ENCODE measurements at places on chromosomes 1 and 21.

DNA sequence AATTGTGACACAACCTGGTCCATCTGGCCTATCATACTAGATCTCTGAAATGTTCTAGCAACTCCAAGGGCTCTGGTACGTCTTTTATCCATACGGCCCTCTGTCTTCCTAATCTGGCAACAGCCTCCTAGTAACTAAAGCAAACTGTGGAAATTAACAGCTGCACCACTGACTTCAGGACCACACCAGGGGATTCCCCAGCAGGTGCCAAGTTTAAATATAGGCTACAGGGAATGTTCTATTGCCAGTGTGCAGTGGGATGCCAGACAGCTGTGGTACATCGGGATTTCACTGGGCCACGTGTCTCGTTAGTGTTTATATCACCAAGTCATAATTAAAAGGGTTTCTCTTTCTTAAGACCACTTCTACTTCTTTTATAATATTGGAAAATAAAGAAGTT, 94.3 kb downstream of the RGS2 start:
- no peak for DNase-seq

- peak; percentile 61 for DNase-seq
Measured at GRCh38 chr1:156508205-156508954, 7.8 kb upstream of the MEF2D start.

DNA sequence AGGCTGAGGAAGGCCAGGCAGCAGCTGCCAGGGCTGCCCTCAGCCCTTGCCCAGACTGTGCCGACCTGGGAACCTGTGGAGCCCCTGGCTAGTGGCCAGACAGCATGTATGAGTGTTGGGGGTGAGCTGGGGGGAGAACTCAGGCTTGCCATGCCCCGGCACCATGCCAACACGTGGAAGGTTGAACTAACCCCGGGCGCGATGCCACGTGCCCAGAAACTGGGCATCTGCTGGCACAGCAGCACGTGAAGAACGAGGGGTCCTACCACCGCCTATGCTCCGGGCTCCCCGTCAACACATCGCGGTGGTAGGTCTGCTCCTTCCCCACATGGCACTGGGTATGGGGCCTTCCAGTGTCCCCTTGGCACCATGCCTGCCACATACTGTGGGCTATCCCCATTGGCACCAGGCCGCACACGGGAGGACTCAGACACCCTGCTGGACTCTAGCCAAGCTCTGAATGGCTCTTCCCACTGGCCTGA, 68.7 kb downstream of the CASZ1 start:
- no peak for DNase-seq

GRCh38 chr1:50661626-50662025, 238.4 kb upstream of the DMRTA2 start:
- no peak for DNase-seq

DNA sequence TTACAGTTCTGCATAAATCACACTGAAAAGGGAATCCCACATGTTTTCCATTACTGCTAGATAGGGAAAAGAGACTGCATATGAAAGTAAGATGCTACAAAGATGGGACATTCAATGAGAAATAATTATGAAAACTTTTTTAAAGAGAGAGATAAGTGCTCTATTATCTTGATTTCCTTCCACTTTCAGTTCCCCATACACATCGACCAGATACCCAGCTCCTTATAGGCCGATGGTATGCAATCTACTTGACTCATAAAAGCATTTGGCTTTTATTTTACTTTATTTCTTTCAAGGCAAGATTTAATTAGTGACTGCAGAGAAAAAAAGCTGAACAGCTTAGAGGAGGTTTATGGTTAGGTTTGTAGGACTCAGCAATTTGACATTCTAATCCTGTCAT, 13.1 kb downstream of the BRINP2 start:
- DNase-seq = no peak

DNA sequence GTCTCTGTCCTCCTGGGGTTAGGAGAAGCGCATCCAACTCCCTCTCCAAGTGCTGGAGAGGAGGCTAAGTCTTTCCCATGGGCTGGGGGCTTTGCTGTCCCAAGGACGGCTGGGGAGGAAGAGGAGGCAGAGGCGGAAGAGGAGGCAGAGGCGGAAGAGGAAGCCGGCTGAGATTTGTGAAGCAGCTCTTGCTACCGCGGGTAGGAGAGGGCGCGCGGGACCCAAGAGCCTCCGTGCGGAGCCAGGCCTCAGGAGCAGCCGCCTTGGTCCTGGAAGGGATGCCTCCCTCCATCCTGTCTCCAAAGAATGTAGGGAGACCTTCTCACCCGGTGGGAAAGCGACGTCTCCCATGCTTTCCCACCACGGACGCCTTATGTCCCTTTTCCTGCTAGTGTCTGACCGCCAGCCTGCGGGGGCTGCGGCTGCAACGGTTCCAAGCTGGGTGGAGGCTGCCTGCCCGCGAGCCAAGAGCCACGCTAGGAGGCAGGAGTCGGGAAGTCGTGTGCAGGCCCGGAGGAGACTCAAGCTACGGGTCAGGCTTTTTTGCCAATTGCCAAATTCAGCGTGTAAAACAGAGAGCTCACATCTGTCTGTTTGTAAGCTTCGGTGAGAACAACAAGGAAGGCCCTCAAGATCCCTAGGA, 320.3 kb downstream of the FAM72C start:
- DNase-seq = no peak

GRCh38 chr1:118688891-118689290, 299.3 kb downstream of the TBX15 start:
- DNase-seq = no peak

DNA sequence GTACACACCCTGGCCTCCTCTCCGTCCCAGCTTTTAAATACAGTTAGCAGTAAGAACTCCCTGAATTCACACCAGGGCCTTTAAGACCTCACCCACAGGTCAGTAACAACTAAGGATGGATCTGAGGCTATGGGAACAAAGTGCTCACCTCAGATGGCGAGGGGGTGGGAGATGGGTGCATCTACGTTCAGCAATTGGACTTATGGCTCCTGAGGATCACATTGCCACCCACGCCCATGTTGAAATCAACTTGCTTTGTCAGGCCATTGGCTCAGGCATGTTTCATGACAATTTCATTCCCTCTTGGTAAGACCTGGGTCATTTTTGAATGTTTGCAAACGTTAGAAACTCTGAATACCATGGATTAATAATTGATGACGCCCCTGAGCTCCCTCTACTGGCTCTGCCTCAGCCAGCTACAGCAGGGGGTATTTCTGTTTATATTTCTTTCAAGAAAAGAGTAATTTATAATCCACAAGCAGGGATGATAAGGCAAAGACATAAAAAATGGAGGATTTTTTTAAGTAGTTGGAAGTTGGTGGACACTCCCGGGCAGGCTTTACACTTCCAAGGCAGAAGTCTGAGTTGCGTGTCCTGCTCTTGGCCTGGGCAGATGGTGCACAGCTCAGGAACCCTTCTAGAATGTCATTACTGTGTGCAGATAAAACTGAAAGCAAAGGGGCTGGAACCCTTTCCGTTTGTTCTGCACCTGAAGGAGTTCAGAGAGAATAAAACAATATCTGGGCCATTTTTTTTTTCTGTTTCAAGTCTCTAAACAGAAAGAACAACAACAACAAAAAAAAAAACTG, 13.7 kb upstream of the LBR start:
- DNase-seq = no peak

GRCh38 chr1:25581764-25582163, 34.8 kb upstream of the MAN1C1 start:
- no peak for DNase-seq

DNA sequence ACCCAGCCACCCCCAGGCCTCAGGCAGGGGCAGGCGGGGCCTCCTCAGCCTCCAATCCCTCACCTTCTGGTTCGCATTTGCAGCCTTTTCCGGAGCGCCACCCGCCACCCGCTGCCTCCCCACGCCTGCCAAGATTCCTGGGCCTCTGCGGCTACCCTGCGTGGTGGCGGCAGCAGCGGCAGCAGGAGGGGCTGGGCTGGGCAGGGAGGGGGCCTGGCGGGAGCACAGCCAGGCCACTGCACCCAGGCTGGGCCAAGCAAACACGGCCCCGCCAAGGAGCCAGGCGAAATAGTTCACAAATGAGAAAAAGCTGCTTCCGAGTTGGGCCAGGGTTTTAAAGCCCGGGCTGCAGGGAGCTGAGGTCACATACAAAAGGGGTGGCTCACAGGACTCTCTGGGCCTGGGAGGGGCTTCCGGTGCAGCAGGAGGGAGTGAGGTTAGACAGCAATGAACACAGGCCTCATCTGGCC, 9.8 kb downstream of the COL8A2 start:
- no peak for DNase-seq

DNA sequence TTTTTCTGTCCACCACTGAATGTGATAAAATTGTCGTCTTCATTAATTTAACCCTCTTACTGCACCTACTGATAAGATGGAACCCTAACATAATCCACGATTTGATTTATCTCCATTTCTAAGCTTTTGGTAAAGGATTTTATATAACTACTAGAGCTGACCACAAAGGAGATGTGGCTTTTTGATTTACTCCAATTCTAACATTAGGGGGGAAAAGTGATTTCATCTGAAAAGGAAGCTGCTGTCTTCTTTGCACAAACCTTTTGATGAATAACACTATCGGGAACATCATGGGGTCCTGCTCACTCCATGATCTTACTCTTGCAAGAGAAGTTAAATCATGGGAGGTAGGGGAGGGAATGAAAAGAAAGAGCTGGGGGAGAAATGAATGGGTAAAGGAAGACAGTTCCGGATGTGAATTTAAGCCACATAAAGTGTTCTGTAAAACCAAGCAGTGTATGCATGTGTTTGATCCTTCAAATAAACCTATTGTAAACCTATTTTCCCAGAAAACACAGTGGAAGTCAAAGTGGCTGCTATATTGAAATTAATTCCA, 161.8 kb downstream of the GABPA start:
- no peak for DNase-seq

DNA sequence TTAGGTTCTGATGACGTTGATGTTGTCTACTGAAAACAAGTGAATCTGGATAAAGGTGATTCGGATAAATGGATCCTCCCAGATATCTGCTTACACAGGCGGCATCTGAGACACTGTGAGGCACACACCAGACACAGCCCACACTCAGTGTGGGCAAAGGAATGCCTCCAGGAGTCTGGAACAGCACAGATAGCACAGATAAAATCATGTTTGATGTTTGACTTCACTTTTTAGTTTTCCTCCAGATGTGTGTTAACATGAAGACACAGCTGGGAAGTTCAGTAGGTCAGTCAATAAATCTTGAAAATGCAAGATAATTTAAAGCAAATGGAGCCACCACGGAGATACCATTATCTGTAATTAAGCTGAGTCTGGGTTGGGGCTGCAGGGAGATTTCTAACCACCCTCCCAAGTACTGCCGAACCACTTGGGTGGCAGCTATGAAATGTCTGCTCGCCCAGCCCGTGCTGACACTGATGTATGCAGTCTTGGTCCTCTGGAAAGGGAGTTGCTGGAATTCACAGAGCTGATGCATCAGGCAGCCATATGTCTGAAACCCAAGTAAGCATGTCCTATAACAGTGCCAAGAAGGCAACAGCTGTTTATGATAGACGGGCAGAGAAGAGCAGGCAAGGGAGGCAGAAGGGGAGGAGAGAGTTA, 11.7 kb downstream of the CAPN9 start:
- no peak for DNase-seq

GRCh38 chr1:44436401-44437106, 31.5 kb downstream of the RNF220 start:
- DNase-seq = no peak

DNA sequence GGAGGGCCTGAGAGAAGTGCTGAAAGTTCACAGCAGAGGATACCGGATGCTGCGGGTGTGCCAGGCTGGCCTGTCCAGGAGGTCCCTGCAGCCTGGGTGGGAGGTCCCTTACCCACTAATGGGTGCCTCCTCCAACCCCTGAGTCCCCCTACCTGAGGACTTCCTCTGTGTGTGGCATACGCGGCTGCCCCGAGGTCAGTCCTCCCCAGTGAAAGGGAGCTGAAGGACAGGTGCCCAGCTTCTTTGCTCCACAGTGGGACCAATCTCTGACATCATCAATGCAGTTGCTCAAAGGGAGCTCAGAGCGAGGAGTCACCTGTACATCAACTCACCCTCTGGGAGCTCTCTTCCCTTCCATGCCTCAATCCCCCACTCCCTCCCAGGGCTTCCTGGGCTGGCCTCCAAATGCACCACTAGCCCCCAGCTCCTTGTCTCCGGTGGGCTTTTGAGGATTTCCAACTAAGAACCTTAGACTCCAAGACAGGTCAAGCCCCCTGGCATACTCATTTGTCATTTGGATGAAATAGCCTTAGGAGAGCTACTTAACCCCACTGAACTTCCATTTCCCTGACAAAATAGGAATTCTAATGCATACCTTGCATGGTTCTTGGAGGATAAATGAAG, 53.9 kb downstream of the PDE9A start:
- DNase-seq = no peak

- DNase-seq = no peak
Measured at GRCh38 chr1:47867438-47868347, 129.5 kb downstream of the TRABD2B start.

- DNase-seq = no peak
Measured at GRCh38 chr1:17161926-17162800, 42.8 kb upstream of the PADI1 start.

DNA sequence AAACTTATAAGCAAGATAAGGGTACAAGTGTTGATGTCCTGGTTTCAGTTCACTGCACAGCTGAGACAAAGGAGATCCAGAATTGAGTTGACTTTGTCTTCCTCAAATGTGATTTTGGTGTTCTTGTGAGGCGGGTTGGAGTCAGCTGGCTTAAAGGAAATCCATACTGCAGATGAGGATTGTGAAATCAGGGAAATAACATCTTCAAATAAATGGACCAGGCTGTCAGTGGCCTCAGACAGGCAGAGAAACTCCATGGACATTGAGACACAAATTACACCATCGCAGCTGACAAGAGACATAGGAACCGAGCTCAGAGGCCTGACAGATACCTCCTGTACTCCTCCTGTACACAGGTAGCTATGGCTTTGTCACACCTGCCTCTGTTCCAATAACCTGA, 27.0 kb upstream of the REG4 start:
- no peak for DNase-seq

- no peak for DNase-seq
Measured at GRCh38 chr1:176794897-176795508, 332.0 kb downstream of the PAPPA2 start.

DNA sequence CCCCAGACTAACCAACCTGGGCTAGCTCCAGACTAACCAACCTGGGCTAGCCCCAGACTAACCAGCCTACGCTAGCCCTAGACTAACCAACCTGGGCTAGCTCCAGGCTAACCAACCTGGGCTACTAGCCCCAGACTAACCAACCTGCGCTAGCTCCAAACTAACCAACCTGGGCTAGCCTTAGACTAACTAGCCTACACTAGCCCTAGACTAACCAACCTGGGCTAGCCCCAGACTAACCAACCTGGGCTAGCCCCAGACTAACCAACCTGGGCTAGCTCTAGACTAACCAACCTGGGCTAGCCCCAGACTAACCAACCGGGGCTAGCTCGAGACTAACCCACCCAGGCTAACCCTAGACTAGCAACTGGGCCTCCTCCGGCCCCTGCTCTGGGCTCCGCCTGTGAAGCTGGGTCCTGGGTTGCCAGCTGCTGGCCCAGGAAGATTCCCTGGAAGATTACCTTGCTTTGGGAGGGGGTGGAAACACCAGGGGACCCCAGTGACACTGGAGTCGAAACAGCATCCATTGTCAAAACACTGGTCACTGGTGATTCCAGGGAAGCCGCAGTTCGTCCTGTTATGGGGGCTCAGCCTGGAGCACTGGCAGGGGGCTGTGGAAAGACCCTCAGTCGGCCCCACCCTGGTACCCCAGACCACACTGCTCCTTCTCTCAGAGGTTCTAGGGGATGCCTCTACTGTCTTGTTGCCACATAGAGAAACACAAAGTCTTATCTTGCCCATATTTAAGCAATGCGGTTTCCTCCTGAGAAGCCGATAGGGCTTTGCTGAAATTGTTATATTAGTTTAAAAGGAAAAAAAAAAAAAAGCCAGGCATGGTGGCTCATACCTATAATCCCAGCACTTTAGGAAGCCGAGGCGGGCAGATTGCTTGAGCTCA, 1.1 kb downstream of the TFF2 start:
- DNase-seq = no peak

- no peak for DNase-seq
Measured at GRCh38 chr1:205182930-205183329, 28.6 kb downstream of the DSTYK start.
